ENCODE measurements at places on chromosomes 4 and X.
A peak's percentile ranks its signal among the peaks of the same experiment; 100 is the strongest.

- no peak for DNase-seq
These were observed 1734.3 kb downstream of the PCDH7 start for GRCh38 chr4:32454482-32454881.

DNA sequence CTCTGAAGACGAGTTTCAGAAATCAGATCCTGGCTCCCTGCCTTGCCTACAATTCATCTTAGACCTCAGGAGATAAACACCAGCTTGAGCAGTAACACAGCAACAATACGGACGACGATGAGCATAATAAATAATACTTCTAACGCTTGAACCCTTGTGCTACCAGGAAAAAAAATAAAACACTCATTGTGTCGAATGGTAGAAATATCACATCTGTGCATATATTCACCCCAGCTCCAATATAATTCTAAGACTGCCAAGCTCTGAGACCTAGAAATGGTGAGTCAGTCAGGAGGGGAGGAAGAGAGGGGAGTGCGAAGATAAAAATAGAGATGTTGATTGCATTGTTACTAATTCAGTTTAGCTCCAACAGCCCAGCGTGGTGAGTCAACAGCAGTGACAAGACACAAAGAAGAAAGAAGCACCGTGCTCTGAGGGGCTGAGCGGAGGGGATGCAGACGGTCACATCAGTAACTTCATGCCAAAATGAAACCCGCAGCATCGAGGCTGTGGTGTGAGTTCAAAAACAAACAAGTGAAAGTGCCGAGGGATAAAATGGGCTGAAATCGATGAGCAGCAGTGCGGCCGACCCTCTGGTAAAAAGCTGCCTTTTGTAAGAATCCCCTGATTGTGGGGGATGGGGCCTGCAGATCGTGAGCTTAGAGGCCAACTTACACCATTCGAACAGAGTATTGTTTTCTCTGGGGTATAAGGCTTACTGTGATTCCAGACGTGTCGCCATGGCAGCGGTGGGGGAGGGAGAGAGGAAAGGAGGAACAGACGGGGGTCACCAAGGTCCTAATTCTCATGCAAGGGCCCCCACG is 150.4 kb downstream of the MGST2 start:
- peak; percentile 76 for DNase-seq

- DNase-seq = no peak
These were observed 2.3 kb downstream of the TMEM187 start for GRCh38 chrX:153974726-153975286.

DNA sequence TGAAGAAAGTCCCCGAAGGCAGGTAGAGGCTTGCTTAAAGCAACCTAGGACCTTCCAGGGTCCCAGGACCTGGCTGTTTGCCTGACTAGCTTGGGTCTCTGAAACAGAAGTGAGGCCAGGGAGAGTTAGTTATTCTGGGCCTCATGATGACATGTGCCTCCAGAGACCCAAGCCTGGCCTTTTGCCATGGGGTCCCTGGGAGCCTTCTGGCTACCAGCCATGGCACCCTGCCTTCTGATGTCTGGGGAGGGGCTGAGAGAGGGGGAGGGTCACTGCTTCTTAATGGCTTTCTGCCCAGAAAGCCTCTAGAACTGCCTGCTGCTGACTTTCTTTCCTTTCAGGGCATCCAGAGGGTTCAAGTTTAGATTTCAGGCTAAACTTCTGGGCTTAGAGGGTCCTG is 1.0 kb upstream of the STARD8 start:
- no peak for DNase-seq

DNA sequence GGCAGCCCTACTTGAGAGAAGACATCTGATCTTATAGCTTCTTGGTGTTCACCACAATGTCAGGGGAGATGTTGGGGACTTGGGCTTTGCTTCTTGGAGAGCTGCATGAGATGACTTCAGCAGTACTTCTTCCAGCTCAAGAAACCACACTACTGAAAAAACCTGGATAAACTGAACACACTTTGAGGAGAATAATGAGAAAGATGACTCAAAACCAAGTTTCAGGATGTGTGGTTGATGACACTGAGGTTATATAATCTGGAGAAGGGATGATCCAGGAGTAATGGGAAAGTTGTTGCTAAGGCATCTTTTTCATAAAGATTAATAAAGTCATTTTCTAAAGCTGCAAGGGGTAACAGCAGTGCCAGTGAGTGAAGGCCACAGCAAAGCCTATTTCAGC is 58.4 kb upstream of the PNPLA4 start:
- no peak for DNase-seq

GRCh38 chr4:48203819-48204218 is 65.8 kb downstream of the TEC start:
- DNase-seq = no peak

Data from fibroblast of skin of left biceps (primary cell).